ENCODE measurements at places on chromosomes 13 and 19.

DNA sequence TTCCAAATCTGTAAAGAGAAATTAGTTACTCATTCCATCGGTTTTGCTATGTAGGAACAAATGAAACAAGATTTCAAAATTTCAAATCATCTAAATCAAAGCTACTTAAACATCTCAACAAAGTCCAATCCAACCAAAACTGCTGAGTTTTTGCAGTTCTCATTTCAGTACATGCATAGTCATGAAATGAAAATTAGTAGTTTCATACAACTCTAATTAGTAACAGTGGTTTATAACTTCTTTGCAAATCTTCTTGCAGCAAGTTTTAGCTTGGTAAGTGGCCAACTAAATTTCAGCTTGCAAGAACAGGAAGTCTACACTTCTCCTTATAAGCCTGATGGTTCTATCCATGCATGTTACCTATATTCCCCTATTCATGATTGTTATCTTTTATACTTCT, 75.6 kb downstream of the SPRY2 start:
- no peak for DNase-seq

DNA sequence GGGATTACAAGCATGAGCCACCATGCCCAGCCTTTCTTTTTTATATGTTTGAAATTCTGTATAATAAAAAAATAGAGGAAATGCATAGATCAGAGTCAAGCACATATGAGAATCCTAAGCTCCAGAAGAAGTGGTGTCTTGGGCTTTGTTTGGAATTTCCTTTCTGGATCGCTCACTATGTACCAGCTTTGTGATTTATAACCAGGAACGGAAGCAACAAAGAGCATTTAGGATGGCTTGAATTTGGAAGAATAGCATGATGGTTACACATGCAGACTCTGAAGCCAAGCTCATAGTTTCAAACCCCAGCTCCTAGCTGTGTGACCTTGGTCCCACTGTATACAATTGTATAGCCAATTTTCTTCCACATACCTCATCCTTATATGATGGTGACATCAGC, 28.0 kb upstream of the SLC15A1 start:
- DNase-seq = no peak

GRCh38 chr13:21799671-21800070, 128.8 kb downstream of the FGF9 start:
- DNase-seq = no peak

DNA sequence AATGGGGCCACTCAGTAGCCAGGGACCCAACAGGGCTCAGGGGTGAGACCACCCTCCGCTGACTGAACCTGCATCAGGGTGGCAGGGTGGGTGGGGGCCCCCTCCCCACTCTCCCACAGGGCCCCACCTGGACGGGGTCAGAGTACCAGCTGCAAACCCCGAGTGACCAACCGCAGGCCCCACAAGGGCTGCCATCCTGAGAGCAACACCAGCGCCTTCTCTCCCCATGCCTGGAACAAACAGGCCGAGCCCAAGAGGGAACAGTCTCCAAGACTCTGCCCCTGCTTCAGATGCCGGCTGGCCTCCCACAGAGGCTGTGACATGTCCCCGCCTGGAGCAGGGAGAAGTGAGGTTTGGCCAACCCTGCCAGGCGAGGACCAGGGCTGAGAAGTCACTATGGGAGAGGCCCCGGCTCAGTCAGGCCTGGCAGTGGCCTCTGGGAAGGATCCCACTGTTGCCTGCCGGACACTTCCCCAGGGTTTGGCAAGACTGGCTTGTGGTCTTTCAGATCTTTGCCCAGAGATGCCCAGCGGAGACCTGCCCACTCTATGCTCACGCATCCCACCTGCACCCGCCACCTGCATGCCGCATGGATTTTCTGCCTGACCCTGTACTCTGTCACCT, 27.2 kb downstream of the MPND start:
- DNase-seq = no peak

DNA sequence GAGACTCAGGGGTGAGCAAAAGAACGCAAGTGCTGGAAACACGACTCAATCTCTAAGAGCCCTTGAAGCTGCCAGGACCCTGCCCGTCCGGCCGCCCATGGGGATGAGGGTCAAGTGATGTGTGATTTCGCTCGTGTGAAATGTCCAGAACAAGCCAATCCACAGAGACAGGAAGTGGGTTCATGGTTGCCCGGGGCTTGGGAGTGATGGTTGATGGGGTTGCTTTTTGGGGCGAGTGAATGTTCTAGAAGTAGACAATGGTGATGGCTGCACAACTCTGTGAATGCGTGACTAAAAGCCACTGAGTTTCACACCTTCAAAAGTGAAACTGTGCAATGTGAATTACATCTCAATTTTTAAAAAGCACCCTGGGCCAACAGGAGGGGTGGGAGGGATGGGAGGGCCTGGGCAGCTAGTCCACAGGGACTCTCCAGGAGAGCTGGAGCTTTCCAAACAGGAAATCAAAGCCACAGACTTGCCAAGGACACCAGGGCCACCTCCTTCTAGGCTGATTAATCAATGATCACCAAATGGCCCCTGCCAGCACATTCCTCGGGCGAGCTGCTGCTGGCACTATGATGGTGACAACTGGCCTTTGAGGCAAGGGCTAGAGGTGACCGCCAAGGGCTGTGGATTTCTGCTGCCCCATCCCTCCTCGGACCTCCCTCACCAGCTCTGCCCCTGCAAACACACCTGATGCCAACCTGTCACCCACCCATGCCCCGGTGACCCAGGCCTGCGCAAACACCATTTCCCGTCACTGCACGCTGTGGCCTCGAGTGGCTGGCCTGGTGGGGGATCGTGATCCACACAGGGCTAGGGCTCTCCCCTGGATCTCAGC, 14.0 kb downstream of the DPP9 start:
- no peak for DNase-seq

DNA sequence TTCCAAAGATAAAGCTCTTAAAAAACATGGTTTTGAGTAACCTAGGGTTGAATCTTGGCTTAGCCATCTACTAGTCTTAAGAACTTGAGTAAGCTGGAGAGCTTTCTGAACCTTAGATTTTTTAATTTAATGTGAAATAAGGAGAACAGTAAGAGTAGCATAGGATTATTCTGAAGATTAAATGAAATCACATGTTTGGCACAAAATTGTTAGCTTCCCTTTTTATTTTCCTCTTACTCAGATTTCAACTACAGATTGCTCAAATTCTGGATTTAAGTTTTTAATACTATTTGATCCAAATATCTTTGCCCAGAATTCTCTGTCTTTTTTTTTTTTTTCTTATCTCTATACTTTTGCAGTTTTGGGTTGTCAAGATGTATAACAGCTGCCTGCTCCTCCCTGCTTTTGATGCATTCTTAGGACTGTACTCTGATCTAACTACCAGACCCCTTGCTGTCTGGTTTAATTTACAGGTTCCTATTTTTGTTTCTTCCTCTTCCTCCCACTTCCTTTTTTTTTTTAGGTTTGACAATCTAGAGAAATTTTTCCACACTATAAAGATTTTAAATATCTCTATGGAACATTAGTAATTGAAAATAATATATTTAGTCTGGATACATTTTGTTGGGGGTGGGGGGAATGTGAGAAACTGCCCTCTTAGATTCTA, 12.3 kb downstream of the POMP start:
- no peak for DNase-seq

GRCh38 chr19:16216744-16217670, 19.3 kb downstream of the AP1M1 start:
- no peak for DNase-seq

DNA sequence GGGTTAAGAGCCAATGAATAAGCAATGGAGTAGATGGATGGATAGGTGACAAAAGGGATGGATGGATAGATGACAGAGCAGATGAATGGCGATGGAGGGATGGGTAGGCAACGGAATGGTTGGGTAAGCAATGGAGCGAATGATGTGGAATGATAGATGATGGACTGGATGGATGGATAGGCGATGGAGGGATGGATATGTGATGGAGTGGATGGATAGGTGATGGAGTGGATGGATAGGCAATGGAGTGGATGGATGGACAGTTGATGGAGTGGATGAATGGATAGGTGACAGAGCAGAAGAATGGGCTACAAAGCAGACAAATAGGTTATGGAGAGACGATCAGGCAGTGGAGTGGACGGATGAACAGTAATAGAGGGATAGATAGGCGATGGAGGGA, 269.6 kb downstream of the TEX29 start:
- DNase-seq = no peak

- no peak for DNase-seq
These were observed 112.2 kb downstream of the FGF14 start for GRCh38 chr13:102289606-102290005.

- DNase-seq = no peak
These were observed 2.3 kb downstream of the OR7C2 start for GRCh38 chr19:14943601-14944000.

DNA sequence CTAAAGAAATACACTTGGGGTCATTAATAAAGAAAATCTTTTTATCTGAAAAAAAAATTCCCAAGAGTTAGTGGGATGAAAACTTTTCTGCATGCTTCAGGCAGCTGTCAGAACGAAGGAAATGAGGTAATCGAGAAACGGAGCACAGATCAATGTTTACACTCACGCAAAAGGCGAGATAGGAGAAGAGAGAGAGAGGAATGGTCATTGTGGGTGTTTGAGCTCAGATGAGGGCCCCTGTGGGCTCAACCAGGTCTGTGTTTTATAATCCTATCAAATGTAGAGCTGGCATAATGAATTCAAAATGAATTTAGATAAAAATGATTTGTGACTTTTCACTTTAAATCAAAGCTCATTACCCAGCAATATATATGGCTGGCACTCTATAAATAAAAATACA, 6.3 kb upstream of the RXFP2 start:
- DNase-seq = no peak
